ENCODE measurements at places on chromosomes 2 and 18.

GRCh38 chr2:127103243-127104165 is 3.5 kb downstream of the BIN1 start:
- no peak for DNase-seq

GRCh38 chr2:97656129-97656755 is 7.6 kb downstream of the ACTR1B start:
- no peak for DNase-seq

DNA sequence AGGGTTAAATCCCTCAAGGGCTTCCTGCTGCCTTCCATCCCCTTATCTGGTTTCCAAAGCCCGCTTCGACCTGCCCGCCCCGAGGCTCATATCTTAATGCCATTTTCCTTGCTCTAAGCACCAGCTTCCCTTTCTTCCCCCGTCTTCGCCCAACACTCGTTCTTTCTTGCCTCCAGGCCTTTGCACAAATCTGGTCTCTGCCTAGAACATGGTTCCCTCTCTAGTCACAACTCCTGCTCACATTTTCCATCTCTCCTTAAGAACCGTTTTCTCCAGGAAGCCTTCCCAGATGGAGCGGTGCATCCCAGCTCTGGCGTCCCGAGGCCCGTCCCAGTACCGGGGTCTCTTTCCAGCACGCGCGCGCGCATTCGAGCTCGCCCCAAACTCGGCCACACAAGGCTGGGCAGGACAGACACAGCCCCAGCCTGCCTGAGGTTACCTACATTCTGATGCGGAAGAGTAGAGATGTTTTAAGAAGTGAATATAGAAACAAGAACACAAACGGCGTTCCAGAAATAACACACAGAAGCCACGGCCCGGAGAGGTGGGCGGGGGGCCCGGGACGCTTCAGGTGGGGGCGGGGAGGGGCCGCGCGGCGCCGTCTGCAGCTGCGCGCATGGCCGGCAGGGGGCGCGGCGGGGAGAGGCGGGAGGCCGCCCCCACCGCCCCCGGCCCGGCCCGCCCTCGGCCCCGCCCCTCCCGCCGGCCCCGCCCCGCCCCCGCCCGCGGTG is at the start of gene DGKD:
Gene DGKD (plus strand): TSS at position 726 of the 731 bp plus-strand sequence. CDS start 25 bp downstream, outside the sequence.
- DNase-seq, result peak; percentile 86

DNA sequence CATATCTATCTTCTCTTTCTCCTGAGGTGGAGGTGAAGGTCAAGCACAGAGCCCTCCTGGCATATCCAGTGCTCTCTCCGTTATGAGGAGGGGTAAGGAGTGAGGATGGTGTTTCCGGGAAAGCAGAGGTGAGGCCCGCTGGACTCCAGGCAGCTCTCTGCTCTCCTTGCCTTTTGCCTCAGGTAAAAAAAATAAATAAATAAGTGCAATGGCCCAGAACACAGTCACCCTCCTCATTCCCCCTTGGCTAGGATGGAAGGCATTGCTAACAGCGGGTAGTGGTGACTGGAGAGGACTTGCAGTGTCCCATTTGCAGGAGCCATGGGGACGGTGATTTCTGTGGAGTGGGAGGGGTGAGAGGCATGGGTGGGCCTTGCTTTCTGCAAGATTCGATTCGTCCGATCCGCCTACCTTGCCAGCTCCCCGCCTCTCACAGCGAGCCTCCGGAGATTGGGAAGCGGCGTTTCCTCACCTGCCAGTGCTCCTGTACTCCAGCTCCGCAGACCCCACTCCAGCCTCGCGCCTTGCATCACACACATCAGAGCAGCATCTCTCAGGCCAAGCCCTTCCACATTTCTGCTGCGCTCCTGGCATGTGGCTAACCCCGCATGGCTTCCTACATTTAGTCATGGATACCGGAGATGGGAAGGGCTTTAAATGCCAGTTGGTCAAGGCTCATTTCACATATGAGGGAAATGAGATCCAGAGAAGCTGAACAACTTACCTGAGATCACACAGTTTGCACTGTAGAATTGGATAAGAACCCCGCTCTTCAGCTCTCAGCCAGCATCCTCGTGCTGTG is 155.2 kb downstream of the VAPA start:
- DNase-seq, result no peak

DNA sequence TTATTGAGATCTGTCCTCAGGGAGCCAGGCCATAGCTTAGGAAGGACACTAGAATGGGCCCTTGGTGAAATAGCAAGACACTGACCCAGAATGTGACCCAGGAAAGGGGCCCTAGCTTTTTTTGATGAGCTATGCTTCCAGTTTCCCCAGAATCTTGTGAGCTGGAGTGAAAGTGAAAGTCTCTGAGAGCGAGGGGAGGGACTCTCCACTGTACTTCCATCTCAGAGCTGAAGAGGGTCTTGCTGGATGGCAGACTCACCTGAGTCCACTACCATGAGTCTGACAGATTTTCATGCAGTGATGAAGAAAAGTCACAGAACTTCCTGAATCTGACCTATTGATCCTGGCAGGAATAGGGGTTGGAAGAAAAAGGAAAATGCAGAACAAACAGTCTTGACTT is 3.1 kb downstream of the ARHGAP25 start:
- DNase-seq, result no peak

DNA sequence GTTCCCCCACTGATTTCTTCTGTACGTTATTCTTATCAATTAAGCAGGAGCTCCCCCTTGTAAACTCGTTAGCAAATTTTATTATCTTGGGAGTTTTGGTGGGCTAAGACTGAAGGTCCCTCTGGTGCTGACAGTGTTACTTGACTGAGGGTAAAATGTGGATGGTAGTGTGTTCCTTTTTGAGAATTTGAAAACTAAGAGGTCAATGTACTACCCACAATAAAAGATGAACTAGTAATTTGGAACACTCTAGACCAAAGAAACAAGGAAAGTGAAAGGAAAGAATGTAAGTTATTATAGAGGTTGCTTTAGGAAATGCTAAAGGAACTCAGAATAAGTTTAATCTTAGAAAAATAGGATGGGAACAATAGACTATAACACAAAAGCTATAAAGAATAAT is 35.1 kb downstream of the YWHAQ start:
- no peak for DNase-seq

All from adipocyte (in vitro differentiated cells).